ENCODE measurements at places on chromosomes 12 and 14. TPM values are rescaled to one million over a fixed set of nuclear protein-coding genes. Genes with fewer than 3 reads are reported as not detected.
A peak's percentile ranks its signal among the peaks of the same experiment; 100 is the strongest.

GRCh38 chr12:78457938-78458337, 406.6 kb upstream of the SYT1 start:
- no peak for DNase-seq

DNA sequence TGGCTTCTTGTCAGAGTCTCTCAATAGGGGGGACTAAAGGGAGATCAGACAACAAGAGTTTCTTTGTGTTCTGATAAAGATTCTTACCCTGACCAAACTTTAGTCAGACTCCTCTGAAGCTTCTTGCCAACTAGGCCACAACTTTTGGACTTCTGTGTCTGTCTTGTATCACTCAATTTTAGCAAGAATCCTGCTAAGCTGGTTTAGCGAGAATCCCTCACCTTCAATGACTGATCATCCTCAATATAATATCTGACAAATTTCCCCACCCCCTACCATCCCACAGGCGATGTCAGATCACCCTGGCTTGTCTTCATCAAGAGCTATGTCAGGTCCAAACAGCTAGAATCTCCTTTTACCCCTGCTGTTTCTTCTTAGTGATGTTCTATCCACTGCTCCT, 215.2 kb downstream of the RASSF9 start:
- DNase-seq, result peak; percentile 35

DNA sequence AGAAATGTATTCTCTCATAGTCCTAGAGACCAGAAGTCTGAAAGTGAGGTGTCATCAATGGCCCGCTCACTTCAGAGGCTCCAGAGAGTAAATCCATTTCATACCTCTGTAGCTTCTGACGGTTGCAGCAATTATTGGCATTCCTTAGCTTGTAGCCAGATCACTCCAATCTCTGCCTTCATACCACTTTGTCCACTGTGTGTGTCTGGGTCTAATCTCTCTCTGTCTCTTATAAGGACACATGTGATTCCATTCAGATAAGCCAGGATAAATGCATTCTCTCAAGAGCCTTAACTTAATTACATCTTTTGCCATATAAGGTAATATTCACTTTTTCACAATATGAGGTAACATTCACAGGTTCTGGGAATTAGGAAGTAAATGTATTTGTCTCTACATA, 365.7 kb downstream of the GXYLT1 start:
- DNase-seq, result no peak

DNA sequence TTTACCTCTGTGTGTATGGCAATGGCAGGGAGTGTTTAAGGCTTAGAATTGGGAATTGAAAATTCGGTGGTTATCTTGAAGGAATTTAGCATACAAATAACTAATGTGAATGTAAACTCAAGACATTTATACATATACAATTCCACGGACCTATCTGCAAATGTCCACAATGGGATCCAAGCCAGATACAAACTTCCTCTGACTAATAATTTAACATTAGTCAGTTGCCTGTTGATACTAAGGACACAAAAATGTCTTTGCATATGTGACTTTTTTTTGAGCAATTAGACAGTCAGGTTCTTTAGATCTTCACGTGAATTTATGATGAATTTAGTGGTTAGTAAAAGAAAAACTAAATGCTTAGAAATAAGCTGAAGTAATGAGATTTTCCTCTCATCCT, 40.5 kb downstream of the ESR2 start:
- no peak for DNase-seq

DNA sequence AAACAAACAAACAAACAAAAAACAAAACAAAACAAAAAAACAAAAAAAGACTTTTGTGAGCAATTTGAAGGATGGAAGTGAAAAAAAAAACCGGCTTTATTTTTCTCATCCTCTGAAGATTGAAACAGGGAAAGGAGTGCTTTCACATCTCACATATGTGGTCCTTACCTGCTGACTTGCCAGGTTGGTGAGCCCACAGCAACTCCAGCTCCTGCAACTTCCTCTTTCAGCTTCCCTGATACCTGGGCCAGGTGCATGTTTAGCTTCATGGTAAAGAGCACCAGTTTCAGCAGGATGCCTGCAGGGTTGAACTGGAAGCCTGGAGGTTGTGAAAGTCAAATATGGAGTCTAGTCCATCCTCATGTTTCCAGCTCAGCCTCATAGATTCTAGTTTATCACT, 221.2 kb upstream of the OTX2 start:
- no peak for DNase-seq

- DNase-seq, result peak; percentile 76
Measured at GRCh38 chr12:100128512-100128908, 14.2 kb downstream of the BLTP3B start.

GRCh38 chr14:31426663-31427062, 6.3 kb upstream of the HEATR5A start:
- no peak for DNase-seq

DNA sequence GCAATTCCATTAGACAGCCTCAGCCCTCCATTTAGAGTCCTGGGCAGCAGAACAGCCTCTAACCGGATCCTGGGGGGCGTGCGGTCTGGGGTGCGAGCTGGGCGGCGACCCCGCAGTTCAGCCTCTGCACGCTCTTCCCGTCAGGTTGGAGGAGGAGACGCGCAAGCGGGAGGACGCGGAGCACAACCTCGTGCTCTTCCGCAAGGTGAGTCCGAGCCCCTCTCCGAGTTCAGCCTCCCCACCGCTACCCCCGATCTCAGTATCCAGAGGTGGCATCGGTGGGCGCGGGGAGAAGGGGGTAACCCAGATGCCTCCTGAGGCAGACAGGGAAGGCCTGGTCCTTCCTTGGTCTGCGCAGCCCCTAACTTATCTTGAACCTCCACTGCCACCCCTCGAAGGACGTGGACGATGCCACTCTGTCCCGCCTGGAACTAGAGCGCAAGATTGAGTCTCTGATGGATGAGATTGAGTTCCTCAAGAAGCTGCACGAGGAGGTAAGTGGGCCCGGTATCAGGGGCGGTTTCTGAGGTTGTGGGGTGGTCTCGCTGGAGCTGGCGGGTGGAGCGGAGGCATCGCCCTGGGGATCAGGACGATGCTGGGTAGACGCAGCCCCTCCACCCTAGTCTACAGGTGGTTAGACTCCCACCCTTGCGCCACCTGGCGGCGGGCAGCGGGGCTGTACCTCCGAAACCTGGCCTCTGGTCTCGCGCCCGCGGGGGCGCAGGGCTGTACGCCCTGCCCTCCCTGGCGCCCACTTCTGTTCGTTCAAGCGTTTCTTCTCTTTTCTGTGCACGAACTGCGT, 1.3 kb downstream of the PRPH start:
- DNase-seq, result peak; percentile 43

DNA sequence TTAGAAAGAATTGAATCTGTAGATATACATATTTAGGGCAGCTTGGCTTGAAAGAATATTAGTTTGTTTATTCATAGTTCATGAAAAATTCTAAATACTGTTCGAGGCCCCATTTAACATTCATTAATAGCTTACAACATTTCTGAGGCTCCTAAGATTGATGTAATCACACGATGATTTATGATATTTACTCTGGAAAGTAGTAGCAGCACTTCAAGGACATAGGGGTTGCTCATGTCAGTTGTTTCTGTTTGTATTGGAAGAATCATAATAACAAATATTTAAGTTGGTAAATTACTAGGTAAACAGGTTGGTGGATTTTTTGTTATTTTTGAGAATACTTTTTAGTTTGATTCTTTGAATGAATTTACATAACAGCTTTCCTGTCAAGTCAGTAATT, 30.4 kb downstream of the CAND1 start:
- DNase-seq, result no peak

GRCh38 chr14:40252817-40253447, 820.7 kb upstream of the FBXO33 start:
- DNase-seq, result peak; percentile 40

GRCh38 chr12:114140576-114140975, 174.5 kb upstream of the RBM19 start:
- no peak for DNase-seq

DNA sequence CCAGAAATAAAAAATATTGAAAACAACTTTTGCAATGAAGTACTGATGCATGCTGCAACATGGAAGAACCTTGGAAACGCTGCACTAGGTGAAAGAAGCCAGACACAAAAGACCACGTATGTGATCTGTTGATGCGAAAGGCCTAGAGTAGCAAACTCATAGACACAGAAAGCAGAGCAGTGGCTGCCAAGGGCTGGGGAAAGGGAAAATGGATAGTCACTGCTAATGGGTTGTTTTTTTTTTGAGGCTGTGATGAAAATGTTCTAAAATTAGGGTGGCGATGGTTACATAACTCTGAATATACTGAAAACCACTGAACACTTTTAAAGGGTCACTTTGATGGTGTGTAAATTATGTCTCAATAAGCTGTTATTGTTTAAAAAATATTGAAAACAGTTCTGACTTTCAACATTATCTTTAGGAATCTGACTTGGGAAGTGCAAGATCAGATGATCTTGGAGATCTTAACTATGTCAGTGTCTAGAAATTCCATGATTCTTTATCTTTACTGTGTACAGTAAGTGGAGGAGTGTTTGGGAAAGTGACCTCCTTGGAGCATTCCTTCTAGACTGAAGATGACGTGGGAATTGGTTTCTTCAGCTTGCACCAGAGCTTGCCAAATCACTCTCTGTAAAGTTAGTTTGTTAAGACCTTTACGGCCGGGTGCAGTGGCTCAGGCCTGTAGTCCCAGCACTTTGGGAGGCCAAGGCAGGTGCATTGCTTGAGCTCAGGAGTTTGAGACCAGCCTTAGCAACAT, 12.4 kb downstream of the MLXIP start:
- DNase-seq, result no peak

DNA sequence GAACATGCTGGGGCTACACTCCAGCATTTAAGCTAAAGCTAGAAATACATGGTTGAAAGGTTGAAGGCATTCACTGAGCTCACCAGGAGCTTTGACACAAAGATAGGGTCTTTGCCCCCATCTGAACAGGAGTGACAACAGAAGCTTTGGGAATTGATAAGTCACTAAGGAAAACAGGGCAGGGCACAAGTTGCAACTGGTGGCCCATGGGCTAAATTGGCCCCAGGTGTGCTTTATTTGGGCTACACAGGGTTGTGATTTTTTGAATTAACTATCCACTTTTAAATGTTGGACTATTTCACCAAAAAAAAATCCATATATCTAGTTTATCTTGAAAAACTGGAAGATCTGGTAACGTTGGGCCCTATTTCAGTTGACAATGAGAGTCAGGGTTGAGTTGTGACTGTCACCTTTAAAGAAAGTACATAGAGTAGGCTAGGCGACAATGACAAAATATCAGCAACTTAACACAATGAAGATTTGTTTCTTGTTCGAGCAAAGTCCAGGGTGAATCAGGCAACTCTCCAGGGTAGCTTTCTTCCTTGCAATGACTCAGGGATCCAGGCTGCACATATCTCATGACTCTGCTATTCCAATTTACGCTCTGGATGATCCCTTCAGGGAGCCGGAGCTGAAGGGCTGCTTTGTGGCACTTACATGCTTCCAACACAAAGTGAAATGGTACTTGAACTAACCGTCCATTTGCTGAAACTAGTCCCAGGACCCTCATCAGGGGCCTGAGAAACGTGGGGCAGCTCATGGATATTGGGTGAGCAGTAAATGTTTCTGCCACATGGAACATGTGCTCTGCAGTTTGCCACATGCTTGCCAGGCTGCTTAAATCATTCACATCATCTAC, 13.3 kb upstream of the EIF4B start:
- DNase-seq, result peak; percentile 86

DNA sequence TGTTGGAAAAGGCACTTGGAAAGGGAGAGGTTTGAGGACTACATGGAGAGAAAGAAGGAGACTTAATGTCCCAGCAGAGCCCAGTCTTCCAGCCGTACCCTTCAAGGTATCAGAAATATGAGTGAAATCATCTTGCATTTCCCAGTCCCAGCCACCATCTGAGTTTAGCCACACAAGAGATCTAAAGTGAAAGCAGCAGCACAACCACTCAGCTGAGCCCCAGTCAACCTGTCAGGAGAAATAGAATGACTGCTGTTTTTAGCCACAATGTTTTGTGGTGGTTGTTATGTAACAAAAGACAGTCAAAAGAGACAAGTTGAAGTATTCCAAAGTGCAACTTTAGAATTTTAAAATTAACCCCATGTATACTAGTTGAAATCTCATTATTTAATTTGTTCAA, 28.0 kb downstream of the DERA start:
- no peak for DNase-seq

- no peak for DNase-seq
Measured at GRCh38 chr14:48693793-48694192, 892.4 kb downstream of the RPS29 start.

DNA sequence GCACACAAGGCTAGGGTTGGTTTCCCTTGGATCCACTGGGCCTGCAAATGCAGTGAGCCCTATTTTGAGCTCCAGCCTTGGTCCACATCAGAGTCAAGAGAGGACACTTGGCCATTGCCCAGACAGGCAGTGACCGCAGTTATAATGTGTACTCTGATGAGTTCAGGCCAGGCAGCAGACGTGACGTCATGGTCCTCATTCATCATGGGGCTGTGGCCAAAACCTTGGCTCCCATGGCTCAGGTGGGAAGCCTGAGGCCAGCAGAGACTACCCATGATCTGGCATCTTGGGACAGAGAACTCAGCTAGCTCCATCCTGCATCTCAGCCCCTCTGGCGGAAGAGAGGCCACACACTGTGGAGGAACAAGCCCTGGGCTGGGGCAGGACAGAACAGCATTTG, 16.4 kb downstream of the TMEM63C start:
- no peak for DNase-seq

- DNase-seq, result no peak
Measured at GRCh38 chr12:1956716-1957115, 38.3 kb upstream of the CACNA2D4 start.

GRCh38 chr12:105032703-105033357, 46.7 kb downstream of the NOPCHAP1 start:
- DNase-seq, result no peak

GRCh38 chr14:99626041-99626648, 18.8 kb upstream of the HHIPL1 start:
- no peak for DNase-seq

- DNase-seq, result peak; percentile 66
Measured at GRCh38 chr14:21846227-21846885, 172.7 kb upstream of the OR4E1 start.

DNA sequence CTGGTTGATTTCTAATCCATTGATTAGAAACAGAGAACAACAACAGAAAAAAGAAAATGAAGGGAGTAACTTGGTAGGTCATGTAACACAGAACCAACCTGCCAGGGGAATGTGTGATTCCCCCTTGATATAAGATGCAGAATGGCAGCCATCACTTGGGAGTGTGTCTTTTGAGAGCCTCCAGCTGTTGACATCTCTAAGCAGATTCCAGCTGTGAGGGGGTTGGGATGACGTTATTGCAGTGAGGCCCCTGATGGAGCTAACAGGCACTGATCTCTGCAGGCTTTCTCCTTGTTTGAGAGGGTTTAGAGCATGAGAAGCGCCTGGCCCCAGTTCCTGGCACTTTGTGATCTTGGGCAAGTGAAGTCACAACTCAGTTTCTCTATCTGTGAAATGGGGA, 124.9 kb downstream of the PELI2 start:
- DNase-seq, result no peak

The CTSG gene
- total RNA-seq, result not detected

The PPM1H gene
- 58.4 TPM for total RNA-seq

The MANSC1 gene
- 14.9 TPM for total RNA-seq

The PTPRR gene
- 2.6 TPM for total RNA-seq

The IFNG-AS1 gene
- total RNA-seq, result not detected

The TAS2R13 gene
- not detected for total RNA-seq

The SLC6A13 gene
- not detected for total RNA-seq

The LALBA gene
- total RNA-seq, result not detected

Data from SK-MEL-5 (cell line).